Ecto neural progenitor cell (in vitro differentiated cells): ENCODE measurements at places on chromosomes 7 and 10.

DNA sequence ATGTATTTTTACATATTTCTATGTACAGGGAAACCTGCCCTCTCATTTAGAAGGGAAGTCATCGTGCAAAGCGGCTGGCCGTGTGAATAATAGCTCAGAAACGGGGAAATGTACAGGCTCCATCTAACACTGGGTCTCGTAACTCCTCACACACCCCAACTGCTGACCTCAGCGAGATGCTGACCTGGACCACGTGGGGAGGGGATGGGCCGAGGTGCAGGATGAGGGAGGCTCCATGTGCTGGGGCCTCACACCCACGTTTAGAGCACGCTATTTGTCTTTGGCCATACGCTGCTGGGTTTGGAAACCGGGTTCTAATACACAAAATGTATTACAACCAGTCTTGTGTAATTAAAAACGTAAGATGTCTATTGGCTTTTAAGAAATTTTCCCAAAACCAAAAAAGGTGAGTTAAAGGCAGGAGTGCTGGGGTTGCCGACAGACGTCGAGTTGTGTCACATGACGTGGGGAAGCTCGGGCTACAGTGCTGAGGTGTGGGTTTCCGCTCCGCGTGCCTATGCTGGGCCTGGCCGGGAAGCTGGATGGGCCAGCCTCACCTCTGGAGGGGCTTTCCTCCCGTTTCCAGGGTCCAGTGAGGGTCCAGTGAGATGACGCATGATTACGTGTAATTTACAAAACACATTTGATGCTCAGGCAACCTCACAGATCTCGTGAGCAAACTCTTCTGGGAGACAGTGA, 215.6 kb downstream of the DNAJB6 start:
- no peak for DNase-seq

DNA sequence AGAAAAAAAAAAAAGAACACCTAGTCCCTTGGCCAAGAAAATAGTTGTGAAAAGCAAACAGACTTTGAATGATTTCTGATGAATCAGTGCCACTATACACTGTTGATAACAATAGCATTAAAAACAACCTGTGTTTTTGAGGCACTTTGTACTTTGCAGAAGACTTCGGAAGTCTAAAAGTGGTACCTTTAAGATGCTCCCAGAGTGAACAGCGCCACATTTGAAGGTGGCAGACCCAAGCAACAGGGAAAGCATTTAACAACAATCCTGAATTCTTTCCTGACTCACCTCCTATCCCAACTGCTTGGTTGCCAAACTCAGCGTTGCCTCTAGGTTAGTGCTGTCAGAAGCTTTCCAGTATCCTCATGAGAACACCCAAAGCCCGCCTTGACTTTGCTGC, 102.5 kb upstream of the CCDC6 start:
- no peak for DNase-seq

DNA sequence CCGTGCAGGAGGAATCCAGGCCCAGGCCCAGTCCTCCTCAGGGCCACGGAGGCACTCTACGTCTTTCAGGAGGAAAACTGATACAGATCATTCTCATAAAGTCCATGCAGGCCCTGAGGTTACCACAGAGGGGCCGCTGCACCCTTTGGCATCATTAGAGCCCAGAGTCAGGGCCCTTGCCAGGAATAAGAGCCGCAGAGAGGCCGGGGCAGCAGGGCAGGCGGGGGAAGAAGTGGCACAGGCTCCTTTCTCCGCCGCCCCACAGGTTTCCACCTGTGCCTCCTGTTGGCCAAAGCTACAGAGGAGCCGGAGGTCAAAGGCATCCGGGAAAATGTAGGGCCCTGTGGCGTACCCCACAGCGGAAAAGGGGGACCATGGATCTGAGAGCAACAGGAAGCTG, 366.6 kb upstream of the SHH start:
- DNase-seq, result no peak

- no peak for DNase-seq
Observed at GRCh38 chr10:89651916-89652573, 7.0 kb upstream of the PANK1 start.

GRCh38 chr10:106500041-106500924, 664.2 kb downstream of the SORCS1 start:
- no peak for DNase-seq

DNA sequence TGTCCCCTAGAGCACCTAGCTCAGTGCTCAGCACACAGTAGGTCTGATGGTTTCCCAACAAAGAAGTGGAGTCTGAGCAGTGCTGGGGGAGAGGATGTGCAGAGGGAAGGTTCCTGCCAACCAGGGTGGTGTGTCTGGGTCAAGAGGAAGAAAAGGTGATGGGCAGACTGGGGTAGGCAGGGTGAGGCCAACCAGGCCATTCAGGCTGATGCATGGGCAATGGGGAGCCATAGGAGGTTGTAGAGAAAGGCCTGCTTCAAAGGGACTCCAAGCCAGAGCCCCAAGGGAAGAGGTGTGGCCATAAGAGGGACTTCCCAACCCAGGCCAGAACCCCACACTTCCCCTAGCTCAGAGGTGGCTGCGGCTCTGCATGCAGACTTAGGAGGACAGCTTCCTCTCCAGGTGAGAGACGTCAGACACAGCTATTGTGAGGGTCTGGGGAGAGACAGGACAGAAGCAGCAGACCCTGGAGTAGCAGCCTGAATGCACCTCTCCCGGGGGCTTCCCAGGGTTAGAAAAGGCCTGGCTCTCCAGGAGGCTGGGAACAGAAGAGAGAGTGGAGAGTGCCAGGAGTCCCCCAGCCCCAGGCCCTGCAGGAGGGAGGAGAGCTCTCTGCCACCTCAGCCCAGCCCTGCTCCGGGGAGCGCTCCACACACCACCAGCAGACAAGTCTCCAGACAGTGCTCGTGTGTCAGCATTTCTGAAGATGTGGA, 87.4 kb upstream of the ZMIZ1 start:
- DNase-seq, result no peak

DNA sequence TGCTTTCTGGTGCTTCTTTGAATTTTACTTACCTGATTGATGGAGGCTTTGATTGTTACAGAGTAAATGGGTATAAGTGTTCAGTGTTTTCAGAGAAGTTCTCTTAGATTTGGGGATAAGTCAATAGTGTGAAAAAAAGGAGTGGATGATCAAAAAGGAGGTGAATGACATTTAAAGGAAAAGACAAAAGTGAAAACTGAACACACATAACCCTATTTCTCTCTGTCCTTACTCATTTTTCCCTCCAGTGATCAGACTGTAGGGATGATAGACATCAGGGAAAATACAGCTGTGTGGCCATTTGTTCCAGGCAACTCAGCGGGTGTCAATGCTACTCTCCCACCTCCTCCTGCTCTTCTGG, 278 bp downstream of the CPA2 start:
- no peak for DNase-seq

GRCh38 chr10:131771634-131772358, 129.0 kb upstream of the PPP2R2D start:
- no peak for DNase-seq

GRCh38 chr7:15567036-15567435, 5.2 kb upstream of the AGMO start:
- DNase-seq, result no peak

DNA sequence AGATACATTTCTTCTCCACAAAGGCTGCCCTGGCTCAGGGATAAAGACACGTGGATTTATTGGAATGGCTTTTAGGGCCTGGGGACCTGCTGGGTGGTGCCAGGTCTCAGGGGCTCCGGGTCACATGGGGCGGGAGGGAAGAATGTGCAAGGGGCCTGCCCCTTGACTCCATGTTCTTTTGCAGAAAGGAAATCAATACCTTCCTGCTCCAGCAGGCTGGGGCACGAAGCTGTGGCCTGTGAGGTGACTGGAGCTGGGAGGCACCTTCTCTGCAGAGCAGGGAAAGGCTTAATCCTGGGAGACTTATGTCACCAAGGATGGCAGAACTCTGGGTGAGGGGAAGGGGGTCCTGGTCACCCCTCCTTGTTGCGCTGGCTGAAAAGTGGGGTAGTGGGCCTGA, 42.3 kb upstream of the GNA12 start:
- no peak for DNase-seq

DNA sequence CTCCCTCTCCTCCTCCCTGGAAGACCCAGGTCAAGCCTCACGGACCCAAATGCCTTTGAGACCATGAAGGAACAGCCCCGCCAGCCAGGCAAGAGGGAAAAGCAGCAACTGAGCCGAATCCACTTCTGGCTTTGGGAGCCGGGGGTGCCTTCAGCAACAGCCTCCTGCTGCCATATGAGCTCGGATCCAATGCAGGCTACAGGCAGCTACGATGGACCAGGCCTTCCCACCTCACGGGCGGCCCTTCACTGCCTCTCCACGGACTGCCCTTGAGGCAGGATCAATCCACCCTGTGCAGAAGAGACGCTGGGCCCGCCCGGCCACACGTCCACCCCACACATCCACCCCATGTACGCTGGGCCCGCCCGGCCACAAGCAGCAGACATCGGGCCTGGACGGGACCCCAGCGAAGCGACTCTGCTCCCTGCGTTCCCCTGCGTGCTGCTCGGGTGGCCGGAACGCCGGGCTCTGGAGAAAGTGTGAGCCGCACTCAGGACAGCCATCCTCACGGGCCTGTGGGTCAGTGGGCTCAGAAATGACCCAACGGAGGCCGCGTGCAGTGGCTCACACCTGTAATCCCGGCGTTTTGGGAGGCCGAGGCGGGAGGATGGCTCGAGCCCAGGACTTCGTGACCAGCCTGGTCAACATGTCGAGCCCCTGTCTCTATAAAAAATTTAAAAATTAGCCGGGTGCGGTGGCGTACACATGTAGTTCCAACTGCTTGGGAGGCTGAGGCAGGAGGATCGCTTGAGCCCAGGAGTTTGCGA, 82.0 kb downstream of the FOXL3 start:
- no peak for DNase-seq
